ENCODE measurements at places on chromosomes 11 and 22. TPM values are rescaled to one million over a fixed set of nuclear protein-coding genes. Genes with fewer than 3 reads are reported as not detected.

The NUDT22 gene
- 39.0 TPM for total RNA-seq

The PHOX2A gene
- total RNA-seq, result not detected

The CCDC116 gene
- 0.06 TPM for total RNA-seq

The APOL1 gene
- 18.1 TPM for total RNA-seq

The TTC36 gene
- total RNA-seq, result not detected

The CUL5 gene
- total RNA-seq, result 11.7 TPM

The APOL5 gene
- total RNA-seq, result not detected

The APOBEC3B gene
- 30.1 TPM for total RNA-seq

The RIMBP3B gene
- total RNA-seq, result 0.71 TPM

The KRTAP5-5 gene
- not detected for total RNA-seq

The BIK gene
- total RNA-seq, result 2.1 TPM

The SLC22A8 gene
- not detected for total RNA-seq

The FAM227A gene
- 0.75 TPM for total RNA-seq

The FXYD2 gene
- total RNA-seq, result 18.4 TPM

The RIMBP3C gene
- total RNA-seq, result 0.13 TPM

The JAM3 gene
- total RNA-seq, result 4.4 TPM

The P4HA3 gene
- total RNA-seq, result 50.9 TPM

The SLC22A25 gene
- total RNA-seq, result not detected

The OTOG gene
- not detected for total RNA-seq

The SHANK2 gene
- total RNA-seq, result 8.8 TPM

The HSPB2 gene
- not detected for total RNA-seq

The C11orf58 gene
- total RNA-seq, result 181 TPM

The ROBO3 gene
- 2.8 TPM for total RNA-seq

The OR6A2 gene
- not detected for total RNA-seq

The SLC5A12 gene
- total RNA-seq, result not detected

The XPNPEP3 gene
- total RNA-seq, result 7.6 TPM

The BARX2 gene
- total RNA-seq, result not detected

The LGALS1 gene
- 1,330 TPM for total RNA-seq

The MAPK12 gene
- 17.2 TPM for total RNA-seq

The NXPE4 gene
- not detected for total RNA-seq

The STK33 gene
- 4.2 TPM for total RNA-seq

The CELSR1 gene
- total RNA-seq, result 28.0 TPM

The GPR83 gene
- 0.07 TPM for total RNA-seq

The MYEOV gene
- 124 TPM for total RNA-seq

The BRSK2 gene
- 6.3 TPM for total RNA-seq

The TBX10 gene
- total RNA-seq, result not detected

The RAB3IL1 gene
- total RNA-seq, result 23.0 TPM

The PTPRCAP gene
- total RNA-seq, result 0.72 TPM

The LRP5 gene
- total RNA-seq, result 30.9 TPM

The NAGA gene
- 6.1 TPM for total RNA-seq

The WNT11 gene
- 1.7 TPM for total RNA-seq

The PIWIL4 gene
- 0.40 TPM for total RNA-seq

The B3GAT1 gene
- total RNA-seq, result not detected

The PDHX gene
- total RNA-seq, result 32.2 TPM

The WT1 gene
- 5.3 TPM for total RNA-seq

The LARGE1 gene
- 4.0 TPM for total RNA-seq
